Heart left ventricle (tissue), 16 donors: ENCODE measurements at places on chromosomes 5 and 9. TPM values are rescaled to one million over a fixed set of nuclear protein-coding genes. Genes with fewer than 3 reads are reported as not detected.

OR13C9 gene
- total RNA-seq: not detected

ENHO gene
- 0.74 TPM for total RNA-seq

FGD3 gene
- total RNA-seq: 2.1 TPM

IFNA2 gene
- total RNA-seq: not detected

TRPM6 gene
- 0.65 TPM for total RNA-seq

TAS2R1 gene
- total RNA-seq: not detected

GRCh38 chr5:7372399-7372798 lies 23.5 kb upstream of the ADCY2 start:
- no peak for DNase-seq

DNA sequence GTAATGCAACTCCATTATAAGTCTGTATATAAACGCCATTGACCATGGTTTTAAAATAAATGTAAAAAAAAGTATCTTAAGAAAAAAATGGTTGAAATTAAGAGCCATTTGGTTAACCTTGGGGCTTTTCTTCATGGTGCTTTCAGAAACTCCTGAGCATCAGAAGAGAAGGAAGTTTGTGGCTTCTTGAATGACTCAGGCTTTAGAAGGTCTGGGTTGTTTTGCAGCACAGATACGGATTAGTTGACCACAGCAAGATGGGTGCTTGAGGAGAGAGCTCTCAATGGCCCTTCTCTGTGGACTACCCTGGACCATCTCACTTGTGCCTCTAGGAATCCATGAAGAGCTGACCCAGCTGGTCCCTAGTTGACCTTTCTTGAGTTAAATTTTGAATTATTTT lies 189.5 kb downstream of the TMEM38B start:
- no peak for DNase-seq

DNA sequence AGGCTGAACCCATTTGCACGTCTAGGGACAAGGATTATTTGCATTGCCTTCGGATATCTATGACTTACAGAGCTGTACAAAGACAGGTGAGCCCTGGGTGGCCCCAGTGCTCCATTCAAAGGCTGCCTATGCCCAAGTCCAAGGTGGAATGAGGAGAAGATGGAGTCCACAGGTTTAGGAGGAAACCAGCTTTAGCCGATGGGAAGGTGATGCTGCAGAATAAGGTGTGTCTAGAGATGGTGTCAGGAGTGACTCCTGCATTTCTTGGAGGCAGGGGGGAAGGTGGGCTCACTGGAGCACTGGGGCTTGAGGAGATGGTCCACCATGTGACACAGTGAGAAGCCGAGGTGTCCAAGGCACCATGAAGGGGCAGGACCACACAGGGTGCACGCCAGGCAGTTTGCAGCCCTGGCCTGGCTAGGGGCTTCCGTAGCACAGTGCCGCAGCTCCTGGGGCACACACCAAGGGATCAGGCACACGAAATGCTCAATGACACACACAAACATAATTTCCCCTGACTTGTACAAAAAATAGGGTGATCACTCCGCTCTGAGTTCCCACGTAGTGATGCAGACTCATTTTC lies 32.1 kb downstream of the SEMA4D start:
- no peak for DNase-seq

GRCh38 chr9:34984049-34984448 lies 5.5 kb upstream of the DNAJB5 start:
- DNase-seq: no peak
